SW 1271 (cell line): ENCODE measurements at places on chromosomes 5 and 9.

DNA sequence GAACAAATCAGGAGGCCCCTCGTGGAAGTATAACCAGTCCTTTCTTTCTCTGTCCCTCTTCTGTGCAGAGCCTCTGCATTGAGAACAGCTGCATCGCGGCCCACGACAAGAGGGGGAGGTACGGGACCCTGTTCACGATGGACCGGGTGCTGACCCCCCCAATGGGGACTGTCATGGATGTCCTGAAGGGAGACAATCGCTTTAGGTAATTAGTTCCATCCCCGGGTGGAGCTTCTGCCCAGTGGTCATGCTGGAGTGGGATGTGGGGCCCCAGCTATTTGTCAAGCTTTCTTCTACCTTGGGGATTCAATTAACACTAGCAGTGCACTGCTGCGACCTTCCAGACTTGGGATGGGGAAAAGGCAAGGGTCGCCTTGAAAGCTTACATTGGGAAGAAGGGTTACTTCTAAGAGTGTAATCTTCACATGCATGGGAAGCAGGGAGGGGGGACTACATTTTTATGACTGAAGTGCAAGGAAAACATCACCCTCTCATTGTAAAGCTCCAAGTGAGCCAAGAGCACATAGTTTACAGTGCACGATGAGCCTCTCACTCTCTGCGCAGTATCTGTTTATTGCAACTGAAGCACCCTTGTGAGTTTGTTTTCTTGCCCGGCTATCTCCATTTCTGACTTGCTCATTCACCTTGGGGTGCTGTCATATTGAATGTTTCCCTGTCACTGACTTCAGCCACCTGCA, 27.0 kb downstream of the TGFBI start:
- DNase-seq = no peak

DNA sequence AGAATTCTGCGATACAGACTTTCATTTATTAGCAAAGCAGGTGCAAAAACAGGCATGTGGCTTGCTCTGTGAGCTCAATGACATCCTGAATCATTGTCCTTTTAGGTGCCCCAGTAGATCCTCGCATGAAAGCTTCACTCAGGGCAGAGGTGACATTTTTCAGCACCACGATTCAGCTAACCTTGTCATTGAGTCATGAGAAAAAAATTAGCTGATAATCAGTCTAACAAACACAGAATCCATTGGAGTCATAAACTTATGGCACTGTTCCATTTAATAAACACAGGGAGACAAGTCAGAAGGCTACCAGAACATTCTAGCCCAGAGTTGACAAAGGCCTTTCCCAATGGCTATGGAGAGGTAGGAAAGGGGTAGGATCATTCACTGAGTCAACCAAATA, 104.8 kb upstream of the RAD23B start:
- DNase-seq = no peak

DNA sequence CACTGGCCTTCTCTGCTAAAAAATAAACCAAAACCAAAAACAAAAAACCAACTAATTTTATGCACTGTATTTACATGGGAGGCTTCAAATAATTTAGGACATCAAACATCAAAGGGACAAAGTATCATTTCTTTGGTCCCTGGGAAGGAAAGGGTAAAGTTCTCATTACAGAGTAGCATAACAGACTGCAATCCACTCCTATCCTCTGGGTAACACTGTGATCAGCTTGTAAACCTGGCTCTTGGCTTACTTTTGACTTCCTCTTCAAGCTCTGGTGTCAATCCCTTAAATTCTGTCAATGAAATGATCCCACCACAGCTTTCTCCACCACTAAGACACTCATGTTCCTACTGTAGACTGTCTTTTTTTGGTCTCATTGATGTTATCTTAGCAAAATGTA, 69.8 kb upstream of the VCAN start:
- DNase-seq = no peak

- no peak for DNase-seq
Observed at GRCh38 chr9:89096807-89097206, 81.8 kb downstream of the SHC3 start.

- no peak for DNase-seq
Observed at GRCh38 chr9:93902780-93903655, 52.1 kb downstream of the BARX1 start.

DNA sequence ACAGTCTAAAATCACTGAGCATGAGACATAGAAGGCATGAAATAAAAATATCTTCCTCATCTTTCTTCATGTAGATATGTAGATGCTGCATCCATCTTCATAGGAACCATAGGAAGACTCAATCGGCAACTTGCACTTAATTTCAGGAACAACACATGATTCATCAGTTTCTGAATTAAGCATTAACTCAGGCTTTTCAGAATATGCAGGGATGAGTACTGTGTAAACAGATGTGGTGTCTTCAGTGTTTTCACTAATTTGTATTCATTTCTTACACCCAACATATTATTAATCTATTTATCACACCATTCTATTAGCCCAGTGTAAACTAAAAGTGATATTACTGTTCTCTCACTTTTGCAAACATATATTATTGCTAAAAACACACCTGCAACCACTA, 305.9 kb upstream of the DAB2 start:
- no peak for DNase-seq

DNA sequence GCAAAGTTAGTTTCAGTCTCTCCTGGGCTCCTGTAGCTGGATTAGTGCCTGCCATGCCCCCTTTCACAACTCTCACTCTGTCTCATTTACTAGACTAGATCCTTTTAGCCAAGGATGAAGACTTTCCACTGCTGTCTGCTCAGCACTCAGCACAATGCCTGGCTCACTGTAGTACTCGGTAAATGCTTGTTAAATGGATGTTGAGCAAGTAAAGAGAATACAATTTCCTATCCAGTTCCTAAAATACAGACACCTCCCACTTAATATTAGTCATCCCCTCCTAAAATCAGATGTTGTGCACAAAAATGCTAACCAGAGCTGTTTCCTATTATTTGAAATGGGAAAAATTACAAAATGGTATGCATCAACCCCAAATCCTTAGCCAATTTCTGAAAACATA, 195.8 kb downstream of the SREK1 start:
- no peak for DNase-seq
